ENCODE measurements at places on chromosomes 3 and 15.

DNA sequence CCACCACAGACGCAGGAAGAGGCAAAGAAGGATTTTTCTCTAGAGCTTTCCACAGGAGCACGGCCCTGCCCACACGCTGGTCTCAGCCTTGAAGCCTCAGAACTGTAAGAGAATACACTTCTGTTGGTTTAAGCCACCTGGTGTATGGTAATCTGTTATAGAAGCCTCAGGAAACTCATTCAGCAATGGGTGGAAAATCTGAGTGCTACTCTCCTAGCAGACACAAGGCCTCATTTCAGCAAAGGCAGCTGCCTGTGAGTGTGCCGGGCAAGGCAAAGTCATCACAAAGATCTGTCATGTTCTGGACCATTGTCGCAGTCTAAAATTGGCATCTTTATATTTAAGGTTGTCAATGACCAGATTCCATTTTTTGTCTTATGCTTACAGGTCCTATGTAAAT is 31.0 kb downstream of the ATP10A start:
- no peak for DNase-seq

- DNase-seq = peak; percentile 66
Observed at GRCh38 chr3:78257951-78258530, 1218.1 kb downstream of the ROBO2 start.

- no peak for DNase-seq
Observed at GRCh38 chr3:71430941-71431552, 152.5 kb downstream of the FOXP1 start.

DNA sequence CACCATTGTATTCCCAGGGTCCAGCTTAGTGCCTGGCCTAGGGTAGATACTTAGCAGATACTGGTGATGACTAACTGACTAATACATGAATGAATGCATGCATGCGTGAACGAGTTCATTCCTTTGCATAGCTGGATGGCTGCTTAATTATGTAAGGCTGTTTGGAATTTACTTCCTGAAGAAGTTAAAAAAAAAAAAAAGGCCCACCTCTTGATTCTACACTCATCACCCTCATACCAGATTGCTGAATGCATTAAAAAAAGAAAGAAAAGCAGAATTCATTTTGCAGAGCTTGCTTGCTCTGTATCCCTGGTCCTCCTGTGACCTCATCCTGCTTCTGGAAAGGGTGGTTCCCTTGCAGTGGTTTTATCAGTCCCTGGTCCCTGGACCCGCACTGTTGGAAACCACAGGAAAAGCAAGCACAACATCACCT is 277.6 kb upstream of the CFAP20DC start:
- peak; percentile 73 for DNase-seq

DNA sequence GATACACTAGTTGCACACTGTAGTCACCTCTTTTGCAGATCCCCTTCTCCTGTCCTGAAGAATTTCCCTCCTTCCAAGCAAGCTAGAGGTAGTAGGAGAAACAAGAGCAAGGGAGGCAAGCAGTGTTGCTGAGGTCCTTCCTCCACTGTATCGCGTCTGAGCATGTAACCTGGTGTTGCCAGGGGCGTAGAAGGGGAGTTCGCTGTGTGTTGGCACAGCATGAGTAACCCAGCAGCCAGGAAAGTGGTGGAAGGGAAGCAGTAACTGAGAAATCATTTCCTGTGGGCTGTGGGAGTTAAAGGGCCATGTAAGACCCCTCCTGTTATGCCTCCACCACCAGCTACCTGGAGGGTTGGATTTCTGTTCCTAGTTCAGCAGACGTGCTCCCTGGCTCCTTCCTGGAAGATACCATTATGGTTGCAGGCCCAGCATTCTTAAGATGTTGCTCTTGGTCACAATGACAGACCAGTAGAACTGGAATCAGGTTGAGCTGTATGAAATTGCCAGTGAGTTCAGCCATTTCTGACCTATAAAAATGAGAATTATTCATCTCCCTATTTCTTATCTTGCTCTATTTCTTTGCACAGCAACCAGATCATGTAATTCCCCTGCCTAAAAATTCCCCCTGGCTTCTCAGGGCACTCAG is 215.3 kb upstream of the TOPAZ1 start:
- no peak for DNase-seq

DNA sequence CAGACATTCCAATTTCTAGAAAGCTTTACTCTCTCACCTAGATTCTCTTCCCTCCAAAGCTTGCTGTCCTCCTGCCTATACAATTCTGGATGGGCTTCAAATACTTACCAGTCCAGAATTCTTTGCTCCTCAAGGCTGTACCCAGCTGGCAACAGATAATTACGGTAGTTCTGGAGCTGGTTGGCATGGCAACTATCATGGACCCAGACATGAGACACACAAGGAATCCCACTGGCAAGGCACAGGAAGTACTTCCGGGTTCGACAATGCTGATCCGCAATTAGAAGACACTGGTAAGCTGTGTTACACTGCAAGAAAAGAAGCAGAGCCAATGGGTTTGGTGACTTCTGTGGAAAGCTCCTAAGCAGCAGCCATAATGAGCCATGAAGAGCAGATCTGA is 37.9 kb downstream of the TUBGCP4 start:
- no peak for DNase-seq

DNA sequence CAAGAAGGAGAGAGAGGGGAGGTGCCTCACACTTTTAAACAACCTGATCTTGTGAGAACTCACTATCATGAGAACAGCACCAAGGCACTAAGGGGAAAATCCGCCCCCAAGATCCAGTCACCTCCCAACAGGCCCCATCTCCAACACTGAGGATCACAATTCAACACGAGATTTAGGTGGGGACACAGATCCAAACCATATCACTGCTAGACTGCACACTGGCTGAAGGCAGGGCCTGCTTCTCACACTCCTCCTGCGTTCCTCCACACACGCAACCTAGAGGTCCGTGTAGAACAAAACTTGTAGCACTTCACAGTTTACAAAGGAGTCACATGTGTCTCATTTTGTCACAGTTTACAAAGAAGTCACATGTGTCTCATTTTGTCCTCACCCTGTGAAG is 97.8 kb downstream of the DAPK2 start:
- DNase-seq = no peak

DNA sequence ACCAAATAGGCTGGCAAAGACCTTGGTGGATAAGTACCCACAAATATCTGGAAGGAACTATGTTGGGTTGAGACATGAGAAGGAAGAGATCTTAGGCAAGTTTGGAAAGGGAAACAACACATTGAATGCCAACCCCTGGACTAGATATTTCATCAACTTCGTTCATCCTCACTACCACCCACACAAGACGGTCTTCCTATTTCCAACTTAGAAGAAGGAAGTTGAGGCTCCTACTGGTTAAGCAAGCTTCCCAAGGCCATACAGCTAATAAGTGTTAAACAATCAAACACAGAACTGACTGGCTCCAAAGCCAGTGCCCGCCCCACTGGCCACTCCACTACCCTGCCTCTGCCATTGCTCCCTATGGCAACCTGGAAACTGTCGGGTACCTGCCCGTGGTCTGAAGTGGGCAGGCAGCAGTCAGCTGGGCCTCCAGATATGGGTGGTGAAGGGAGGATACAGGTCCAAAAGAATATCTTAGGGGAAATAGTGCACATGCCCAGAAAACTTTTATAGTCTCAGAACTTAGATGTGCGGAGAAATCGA is 94.9 kb downstream of the LIPC start:
- no peak for DNase-seq

DNA sequence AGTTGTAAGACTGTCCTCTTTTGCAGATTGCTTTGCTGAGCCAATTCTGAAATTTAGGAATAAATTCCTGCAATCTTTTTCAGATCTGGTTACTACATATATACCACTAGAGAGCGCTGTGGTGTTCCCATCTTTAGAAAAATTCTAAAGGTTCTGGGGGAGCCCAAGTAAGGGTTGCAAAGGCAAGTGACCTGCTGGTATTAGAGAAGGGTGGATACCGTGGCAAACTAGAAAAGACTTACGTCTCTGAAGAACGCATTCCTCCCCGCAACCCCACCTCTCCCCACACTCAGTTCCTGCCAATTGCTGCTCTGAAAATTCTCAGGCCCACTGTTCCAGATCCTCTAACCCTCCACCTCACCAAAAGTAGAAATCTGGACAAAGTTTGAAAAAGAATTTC is 48.5 kb downstream of the EFHB start:
- DNase-seq = peak; percentile 24

- DNase-seq = peak; percentile 49
Observed at GRCh38 chr15:92454555-92455105, 60.9 kb downstream of the ST8SIA2 start.

GRCh38 chr3:73950865-73951558 is 326.3 kb upstream of the PDZRN3 start:
- no peak for DNase-seq

- no peak for DNase-seq
Observed at GRCh38 chr15:48609486-48609885, 36.0 kb downstream of the FBN1 start.

GRCh38 chr15:63860555-63860954 is 26.8 kb upstream of the HERC1 start:
- DNase-seq = no peak

DNA sequence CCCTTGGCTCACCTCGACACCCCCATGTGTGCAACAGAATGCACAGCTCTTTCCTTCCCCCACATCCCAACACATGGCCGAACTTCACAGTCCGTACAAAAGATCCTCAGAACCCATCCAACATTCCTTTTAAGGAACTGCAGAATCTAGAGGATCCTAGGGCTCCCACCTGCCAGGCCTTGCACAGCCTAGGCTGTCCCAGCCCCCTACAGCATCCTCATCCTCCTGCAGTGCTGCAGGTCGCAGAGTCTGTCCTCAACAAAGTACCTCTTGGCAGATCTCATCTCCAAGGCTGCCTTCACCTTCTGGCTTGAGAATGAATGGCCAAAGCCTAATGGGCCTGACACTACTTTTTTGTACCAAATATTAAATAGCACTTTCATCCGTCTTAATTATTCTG is 19.8 kb downstream of the PRR23E start:
- DNase-seq = no peak

- no peak for DNase-seq
Observed at GRCh38 chr3:64174328-64174727, 50.9 kb downstream of the PRICKLE2 start.

DNA sequence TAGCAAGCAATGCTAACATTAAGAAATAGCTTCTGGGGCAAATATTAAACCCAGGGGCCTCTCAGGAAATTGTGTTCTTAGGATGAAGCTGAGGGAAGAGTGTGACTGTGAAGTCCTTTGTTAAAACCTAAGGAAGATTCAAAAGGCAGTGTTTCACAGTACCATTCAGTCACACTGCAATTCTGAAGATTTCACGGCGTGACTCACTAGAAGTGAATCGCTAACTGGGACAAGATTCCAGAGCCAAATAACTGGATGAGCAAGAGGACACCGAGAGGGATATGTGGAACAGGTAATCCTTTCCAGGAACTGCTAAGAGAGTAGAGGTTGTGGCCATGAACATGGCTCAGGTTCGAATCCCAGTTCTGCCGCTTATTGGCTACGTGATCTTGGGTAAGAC is 61.8 kb upstream of the SMAD3 start:
- no peak for DNase-seq

GRCh38 chr3:16883057-16883722 is 1.6 kb upstream of the PLCL2 start:
- DNase-seq = peak; percentile 60

DNA sequence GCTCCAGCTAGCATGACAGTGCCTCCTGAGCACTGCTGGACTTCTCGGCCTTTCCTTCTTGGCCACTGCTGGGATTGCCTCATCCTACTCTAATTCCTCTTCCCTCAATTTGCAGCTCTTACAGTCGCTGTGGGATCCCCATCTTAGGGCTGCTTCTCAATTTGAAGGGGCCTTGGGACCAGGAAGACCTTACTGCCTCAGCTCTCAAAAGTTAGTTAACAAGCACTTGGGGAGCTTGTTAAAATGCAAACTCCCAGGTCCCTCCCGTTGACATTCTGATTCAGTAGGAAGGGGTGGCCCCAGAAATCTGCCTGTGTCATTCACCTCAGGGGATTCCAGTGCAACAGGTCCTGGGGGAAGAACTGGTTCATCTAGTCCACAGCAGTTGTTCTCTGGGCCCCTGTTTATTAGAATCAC is 14.8 kb downstream of the BDH1 start:
- DNase-seq = no peak

- DNase-seq = peak; percentile 80
Observed at GRCh38 chr3:30012941-30013543, 593.4 kb upstream of the TGFBR2 start.

DNA sequence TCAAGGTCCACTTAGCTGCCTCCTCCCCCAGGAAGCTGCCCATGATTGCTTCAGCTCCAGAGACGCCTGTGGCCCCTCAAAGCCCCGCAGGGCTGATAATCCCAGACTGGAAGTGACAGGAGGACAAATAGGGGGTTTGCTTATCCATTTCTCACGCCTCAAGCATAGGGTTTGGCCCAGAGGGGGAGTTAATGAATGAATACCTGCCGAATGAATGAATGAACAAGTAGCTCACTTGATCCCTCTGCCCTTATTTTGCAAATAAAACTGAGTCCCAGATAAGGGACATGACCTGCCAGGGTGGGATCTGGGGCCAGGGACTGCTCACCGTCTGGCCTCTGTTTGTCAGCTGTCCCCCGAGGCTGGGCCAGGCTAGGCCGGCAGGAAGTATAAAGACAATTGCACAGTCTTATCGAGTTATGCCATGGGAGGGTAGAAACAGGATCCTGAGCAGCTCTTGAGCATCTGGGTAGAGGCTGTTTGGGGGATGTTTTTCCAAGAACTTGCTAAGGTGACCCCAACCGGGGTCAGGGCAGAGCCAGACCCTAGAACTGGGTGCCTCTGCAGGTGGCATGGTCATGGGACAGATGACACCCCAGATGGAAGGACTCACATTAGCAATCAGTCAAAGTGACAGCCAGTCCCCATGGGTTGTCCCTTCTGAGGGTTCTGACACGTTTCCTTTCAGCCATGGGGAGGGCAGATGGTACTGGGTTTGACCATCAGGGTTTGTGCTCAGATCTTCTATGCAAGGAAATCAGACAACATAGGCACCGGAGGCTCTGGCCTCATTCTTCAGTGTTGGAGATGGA is 45.0 kb downstream of the IQSEC1 start:
- no peak for DNase-seq

DNA sequence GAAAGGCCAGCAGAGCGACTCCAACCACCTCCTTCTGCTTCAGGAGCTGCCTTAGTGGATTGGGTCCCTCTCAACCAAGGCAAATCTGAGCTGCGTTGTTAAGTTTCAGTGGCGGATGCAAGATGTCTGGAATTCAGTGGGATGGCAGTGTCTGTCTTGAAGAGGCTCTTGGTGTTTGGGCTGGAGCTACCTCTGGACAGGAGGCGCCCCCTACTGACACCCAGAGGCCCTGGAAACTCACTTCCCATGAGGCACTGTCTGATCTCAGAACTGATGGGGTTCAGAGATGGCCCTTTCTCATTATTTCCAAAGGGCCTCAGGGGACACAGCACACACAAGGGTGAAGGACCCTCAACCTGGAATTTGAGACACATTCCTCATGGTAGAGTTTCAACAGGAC is 6.0 kb upstream of the SLC28A1 start:
- DNase-seq = peak; percentile 72
